WTC11 (cell line): ENCODE measurements at places on chromosomes 12 and 14. TPM values are rescaled to one million over a fixed set of nuclear protein-coding genes. Genes with fewer than 3 reads are reported as not detected.
A peak's percentile ranks its signal among the peaks of the same experiment; 100 is the strongest.

The SCN8A gene
- total RNA-seq = 13.2 to 14.4 TPM (median 13.2 TPM) in 3 replicates

The HCAR1 gene
- total RNA-seq = 0.04 TPM in 1 of 3 replicates, not detected in the others

The KITLG gene
- 8.1 to 12.5 TPM (median 8.9 TPM) in 3 replicates for total RNA-seq

The SPIC gene
- total RNA-seq = not detected in 3 replicates

- no peak for DNase-seq
Observed at GRCh38 chr14:22915886-22916521, 2.9 kb downstream of the RBM23 start.

The GYS2 gene
- not detected in 3 replicates for total RNA-seq

GRCh38 chr12:47231456-47231855, 151.7 kb upstream of the AMIGO2 start:
- DNase-seq = no peak

GRCh38 chr12:58920961-58921861, 907 bp upstream of the LRIG3 start:
- no peak for DNase-seq

- DNase-seq = no peak
Observed at GRCh38 chr14:93073910-93074769, 41.6 kb downstream of the ITPK1 start.

The KRT2 gene
- total RNA-seq = not detected in 3 replicates

- no peak for DNase-seq
Observed at GRCh38 chr12:42583016-42583415, 6.5 kb downstream of the PRICKLE1 start.

GRCh38 chr14:77580477-77580876, 36.0 kb downstream of the SPTLC2 start:
- no peak for DNase-seq

DNA sequence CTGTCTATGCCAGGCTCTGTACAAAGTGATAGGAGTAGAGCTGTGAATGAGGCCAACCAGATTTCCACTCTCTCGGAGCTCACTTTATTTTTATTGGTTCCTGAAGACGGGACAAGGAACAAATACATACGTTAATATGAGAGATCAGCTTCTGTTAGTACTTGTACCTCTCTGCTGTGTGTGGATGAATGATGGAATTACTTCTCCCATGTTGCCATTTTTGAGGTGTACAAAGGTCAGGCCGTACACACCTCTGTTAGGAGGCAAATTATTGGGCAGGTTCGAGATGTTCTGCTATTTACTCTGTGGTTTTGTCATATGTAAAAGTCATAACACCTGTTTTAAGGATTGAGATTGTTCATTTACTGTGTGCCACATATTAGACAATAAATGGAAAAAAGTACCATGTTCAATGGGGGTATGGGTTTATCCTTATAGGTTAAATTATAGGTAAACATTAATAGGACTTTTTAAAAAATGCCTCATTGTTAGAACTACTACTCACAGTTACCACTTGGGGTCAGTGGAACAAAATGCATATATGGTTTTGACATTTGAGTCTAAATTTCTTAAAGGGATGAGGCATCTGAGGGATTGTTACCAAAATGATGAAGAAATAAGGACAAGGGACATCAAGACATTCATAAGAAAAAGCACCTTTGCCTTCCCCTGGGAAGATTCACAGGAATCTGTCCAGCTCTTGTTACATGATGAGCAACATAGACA, 26.9 kb downstream of the WBP11 start:
- DNase-seq = no peak

The TESPA1 gene
- 0.21 to 0.39 TPM (median 0.25 TPM) in 3 replicates for total RNA-seq

DNA sequence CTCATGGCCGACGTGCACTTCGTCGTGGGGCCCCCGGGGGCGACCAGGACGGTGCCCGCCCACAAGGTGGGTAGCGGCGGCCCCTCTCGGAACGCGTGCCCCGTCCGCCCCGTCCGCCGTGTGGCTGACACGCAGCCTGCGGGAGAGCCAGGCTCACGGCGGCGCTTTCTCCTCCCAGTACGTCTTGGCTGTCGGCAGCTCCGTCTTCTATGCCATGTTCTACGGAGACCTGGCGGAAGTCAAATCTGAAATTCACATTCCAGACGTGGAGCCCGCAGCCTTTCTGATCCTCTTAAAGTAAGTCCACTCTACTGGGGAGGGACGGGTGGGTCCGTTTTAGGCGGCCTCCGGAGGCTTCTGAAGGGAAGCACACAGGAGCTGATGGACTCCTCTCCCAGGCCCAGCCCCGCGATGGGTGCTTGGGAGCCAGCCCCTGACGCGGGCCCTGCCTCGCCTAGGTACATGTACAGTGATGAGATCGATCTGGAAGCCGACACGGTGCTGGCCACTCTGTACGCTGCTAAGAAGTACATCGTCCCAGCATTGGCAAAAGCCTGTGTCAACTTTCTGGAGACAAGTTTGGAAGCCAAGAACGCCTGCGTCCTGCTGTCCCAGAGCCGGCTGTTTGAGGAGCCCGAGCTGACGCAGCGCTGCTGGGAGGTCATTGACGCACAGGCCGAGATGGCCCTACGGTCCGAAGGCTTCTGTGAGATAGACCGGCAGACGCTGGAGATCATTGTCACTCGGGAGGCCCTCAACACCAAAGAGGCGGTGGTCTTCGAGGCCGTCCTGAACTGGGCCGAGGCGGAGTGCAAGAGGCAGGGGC, 1.1 kb downstream of the BTBD6 start:
- peak; percentile 34 for DNase-seq

DNA sequence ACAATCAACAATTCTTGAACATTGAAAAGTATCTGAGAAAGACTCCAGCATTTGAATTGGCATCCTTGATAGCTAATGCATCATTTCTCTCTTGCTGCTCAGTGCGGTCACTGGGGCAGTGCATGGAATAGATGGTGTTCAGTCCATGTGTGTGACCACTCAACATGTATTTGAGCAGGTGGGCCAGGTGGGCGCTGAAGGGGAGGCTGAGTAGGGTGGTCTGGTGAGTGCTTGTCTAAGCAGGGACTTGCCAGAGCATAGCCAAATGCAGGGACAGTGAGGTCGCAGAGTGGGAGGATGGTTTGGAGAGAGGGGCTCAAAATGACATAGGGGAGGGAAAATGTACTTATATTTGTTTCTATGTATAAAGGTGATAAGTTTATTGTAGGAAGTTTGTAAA, 409.0 kb downstream of the TMEM121 start:
- DNase-seq = no peak

The TMTC1 gene
- total RNA-seq = 13.9 to 17.3 TPM (median 13.9 TPM) in 3 replicates

GRCh38 chr14:104215706-104216334, 77.4 kb downstream of the KIF26A start:
- no peak for DNase-seq

DNA sequence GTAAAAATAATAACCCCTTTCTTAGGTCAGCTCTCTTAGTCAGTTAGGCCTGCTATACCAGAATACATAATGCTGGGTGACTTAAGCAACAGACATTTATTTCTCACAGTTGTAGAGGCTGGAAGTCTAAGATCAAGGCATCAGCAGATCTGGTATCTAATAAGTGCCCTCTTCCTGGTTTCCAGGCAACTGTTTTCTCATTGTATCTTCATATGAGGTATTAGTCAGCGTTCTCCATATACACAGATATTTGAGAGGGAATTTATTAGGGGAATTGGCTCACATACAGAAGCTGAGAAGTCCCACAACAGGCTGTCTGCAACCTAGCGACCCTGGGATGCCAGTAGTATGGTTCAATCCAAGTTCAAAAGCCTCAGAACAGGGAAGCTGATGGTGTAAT, 896.0 kb downstream of the GALC start:
- no peak for DNase-seq

The SLC4A8 gene
- 13.1 to 23.5 TPM (median 16.9 TPM) in 3 replicates for total RNA-seq
